Activated CD4-positive, alpha-beta T cell treated with anti-CD3 and anti-CD28 coated beads, Interleukin-2, amount 10 ng/mL, durations not matched to agents 24 days and 14 days (primary cell): ENCODE measurements at places on chromosomes 4 and X. TPM values are rescaled to one million over a fixed set of nuclear protein-coding genes. Genes with fewer than 3 reads are reported as not detected.

LGI2 gene
- total RNA-seq = not detected in 2 replicates

PAK3 gene
- 0.07 and 0.30 TPM in 2 replicates for total RNA-seq

HSPA4L gene
- total RNA-seq = 1.3 and 1.7 TPM in 2 replicates

PAGE1 gene
- not detected in 2 replicates for total RNA-seq

C1QTNF7 gene
- total RNA-seq = not detected in 2 replicates

MAGEB1 gene
- not detected in 2 replicates for total RNA-seq
